ENCODE measurements at places on chromosomes 12 and 14.

GRCh38 chr14:31894351-31894750 lies 182.8 kb upstream of the ARHGAP5 start:
- DNase-seq = no peak

- no peak for DNase-seq
Measured at GRCh38 chr12:132516095-132517012, 26.4 kb downstream of the FBRSL1 start.

GRCh38 chr12:9796346-9796745 lies 30.9 kb upstream of the KLRF1 start:
- DNase-seq = no peak

- no peak for DNase-seq
Measured at GRCh38 chr14:103569408-103569807, 6.6 kb downstream of the COA8 start.

DNA sequence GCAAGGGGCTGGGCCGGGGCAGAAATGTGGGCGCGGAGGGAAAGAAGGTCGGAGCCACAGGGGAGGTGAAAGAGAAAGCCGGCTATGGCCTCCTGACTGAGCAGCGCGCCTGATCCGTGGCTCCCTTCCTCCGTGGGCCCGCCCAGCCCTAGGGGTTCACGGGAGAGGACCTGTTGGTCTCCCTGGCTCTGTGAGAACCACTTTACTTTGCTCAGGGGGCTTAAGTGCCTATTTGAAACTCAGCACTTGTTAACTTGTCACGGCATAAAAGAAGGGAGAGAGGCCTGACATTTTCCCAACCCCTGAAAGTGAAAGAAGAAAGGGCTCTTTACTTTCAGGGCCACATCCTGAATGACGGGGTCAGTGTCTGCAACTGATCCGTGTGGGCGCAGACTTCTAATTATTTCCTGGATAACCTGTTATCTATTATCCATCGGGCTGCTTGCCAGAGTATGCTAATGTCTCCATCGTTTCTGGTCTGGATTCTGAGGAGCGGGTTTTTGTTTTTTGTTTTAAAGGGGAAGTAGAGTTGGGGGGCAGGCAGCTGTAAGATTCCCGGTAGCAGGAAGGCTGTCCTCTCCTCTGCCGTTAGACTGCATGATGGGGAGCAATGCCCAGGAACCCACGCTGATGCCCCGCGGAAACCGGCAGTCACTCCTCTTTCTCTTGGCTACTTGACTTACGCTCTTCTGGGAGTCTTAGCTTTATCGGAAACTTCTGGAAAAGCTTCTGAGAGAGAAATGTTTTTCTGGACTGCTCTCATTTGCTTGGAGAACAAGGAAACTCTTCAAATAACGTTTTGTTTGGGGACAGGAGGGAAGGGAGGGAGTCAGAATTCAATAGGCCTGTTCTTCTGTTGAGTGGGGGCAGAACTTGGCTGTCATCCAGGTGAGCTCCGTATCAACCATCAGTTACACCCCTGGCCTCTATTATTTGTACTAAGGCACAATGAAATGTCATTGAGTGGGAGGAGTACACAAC lies 127.7 kb upstream of the MAX start:
- no peak for DNase-seq

Data from CD14-positive monocyte (primary cell).